Activated CD8-positive, alpha-beta memory T cell treated with anti-CD3 and anti-CD28 coated beads for 48 hours (primary cell): ENCODE measurements at places on chromosomes 4 and X.

DNA sequence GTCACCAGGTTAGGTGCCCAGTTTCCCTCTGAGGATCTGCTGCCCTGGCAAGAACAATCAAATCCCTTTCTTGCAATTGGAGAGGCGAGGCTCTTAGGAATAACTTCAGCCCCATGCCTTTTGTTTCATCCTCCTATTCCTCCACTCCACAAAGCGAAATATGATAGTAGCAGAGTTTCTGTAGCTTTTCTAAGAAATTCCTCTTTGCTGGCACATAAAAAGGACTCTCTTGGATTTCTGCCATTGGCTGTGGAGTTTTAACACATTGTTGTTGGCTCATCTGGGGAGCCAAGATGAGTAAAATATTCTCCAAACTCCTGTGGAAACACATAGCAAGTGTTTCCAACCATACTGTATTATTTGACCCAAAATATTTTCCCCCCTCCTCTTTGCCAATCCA lies 11.0 kb upstream of the ADGRG2 start:
- DNase-seq = no peak

DNA sequence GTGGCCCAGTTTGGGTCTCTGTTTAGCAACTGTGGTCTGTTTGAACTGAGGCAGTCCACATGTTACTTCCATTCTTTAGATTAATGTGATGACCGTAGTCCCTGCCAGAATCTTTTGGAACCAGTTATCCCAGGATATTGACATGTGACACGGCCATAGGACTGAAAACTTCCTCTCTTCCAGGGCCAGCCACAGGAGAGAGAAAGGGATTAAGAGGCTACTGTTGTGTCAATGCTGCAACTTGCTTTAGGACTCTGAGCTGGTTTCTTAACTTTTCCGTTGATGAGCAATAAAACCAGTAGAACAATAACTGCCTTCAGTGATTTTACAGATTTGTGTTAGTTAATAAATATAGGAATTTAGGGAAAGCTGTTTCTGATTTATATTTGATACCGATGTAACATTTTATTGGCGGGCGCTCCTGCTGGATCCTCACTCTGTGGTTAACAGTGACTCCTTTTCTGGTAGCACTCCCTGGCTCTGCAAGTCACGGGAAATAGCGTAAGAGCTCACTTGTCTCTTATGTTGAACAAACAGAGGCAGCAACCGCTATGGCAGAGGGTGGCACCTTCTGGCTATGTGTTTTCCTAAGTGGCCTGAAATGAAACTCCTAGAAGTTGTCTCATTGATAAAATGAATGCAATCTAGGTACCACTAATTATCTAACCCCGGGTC lies 2.5 kb downstream of the TENM3 start:
- DNase-seq = no peak

DNA sequence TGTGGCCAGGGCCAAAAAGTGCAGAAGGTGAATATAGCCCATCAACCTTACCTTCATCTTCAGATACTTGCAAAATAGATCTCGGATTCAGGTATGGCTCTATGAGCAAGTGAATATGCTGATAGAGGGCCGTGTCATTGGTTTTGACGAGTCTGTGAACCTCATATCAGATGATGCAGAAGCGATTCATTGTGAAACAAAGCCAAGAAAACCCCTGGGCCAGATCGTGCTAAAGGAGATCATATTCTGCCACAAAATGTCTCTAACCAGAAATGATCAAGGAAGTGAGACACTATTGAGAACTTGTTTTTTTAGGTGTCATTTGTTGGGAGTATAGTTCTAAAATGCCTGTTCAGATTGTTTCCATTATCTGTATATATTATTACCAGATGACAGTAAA lies 48.3 kb downstream of the PDK3 start:
- no peak for DNase-seq

DNA sequence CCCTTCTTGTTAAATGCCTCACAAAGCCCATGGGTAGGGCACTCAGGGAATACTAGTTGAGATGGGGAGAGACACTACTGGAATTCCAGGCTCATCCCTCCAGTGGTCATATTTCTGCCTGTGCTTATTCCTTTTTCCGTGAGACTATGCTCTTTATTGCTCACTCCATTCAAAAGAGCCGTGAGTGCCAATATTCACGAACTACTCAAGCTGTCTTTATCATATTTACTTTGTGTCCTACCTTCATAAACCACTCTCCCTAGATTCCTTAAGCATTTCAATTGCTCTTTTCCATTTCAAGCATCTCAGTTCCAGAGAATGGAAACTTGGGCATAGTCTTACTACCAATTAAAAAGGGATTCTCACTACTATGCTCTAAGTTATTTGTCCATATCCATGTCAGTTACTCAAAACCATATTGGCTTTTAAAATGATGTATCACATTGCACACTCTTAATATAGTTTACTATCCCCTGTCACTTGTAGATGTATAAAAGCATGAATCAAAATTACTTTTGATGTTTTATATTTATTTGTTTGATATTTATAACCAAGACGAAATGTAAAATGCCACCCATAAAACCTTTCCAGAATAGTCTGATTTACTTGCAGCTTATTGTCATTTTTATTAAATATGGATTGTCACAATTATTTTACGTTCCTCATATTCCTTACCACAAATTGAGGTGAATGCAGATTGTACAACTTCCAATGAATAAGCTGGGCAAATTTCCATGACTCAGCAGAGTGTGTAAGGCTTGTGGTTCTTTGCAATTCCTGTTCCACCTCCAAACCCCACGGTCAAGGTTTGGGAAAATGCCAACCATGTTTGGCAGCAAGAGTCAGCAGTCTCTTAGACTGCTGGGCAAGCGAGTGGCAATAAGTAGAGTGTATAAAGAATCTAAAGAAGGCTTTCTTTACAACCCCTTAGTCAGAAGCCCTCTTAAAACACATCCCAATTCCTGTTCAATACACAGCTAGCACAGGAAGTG lies 24.4 kb downstream of the ENOX2 start:
- DNase-seq = no peak

- no peak for DNase-seq
Observed at GRCh38 chrX:97820170-97820569, 936.5 kb downstream of the RPA4 start.

GRCh38 chr4:7124689-7125442 lies 57.0 kb upstream of the GRPEL1 start:
- DNase-seq = no peak

DNA sequence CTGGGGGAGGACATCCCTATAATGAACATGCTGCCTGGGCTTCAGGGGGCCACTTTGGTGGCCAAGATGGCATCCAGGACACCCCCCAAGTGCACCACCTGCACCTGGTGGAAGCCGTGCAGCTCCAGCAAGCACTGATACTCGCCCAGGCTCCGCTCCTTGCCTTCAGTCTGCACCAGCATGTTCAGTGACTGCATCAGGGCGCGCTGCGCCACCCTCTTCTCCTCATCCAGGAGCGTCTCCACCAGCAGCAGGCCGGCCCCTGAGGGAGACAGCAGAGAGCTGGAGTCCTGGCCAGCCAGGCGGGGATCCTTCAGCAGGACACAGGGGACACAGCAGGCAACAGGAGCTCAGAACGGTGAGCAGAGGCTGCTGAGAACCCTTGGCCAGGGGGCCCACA lies 11.3 kb upstream of the SLC25A6 start:
- no peak for DNase-seq

DNA sequence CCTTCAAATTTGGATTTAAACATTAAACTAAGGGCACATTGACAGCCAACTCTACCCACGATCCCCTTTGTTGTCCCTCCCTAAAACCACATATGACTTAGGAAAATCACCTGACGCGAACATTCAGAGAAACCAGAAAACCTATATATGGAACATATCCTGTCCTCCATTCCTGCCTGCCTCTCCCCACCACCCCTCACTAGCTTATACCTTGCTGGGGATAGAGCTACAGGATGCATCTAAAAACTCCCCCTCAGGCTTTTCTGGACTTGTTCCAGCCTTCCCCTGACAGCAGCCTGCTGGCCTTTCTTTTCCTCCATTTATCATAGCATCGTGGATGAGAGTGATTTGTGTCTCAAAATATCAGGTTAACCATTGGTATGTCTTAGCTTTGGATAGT lies 8.8 kb downstream of the STK26 start:
- no peak for DNase-seq

DNA sequence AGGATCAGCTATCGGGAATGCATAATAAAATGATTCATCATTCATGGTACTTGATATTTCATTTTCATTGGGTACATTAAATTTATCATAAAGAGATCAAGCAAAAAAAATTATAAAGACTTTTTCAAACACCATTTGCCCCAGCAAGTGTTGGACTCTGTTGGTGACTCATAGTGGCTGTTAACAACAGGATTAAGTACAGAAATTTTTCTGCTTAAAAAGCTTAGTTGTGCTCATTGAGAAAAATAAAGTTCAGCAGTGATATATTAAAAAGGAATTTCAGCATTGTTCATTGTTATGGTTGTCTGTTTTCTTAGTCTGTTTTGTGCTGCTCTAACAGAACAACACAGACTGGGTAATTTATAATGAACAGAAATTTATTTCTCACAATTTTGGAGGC lies 86.2 kb upstream of the PCDH10 start:
- no peak for DNase-seq

DNA sequence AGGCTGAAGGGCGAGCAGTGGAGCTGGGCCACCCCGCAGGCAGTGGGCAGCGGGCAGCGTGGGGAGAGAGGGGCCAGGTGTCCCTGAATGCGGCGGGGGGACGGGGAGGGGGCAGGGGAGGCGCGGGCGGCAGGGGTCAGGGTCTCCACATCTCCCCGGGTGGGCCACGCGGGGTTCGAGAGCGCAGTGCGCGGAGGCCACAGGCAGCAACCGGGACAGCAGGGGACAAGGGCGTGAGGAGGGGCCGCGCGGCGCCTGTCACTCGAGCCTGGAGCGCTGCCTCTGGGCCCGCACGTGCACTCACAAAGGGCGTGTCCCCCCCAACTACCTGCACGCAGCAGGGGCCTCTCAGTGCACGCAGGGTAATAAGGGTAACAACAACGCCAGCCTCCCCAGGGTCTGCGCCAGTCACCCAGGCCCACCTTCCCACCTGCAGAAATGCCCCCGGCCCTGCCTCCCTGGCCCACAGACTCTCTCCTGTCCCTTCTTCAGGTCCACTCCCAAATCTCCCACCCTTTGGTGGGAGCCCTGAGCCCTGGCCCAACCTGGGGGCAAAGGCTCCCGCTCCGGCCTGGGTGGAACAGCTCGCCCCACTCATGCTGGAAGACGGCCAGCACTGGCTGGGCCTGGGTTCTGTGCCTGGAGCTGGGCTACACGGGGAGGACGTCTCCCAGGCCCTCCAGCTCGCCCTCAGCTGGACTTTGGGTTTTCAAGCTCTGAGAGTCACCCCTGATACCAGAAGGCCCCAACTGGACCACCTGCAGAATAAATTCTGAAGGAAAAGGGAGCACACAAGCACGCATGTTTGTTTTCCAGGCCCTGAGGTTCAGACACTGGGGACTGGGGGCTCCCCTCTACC lies 53.2 kb downstream of the ZFYVE28 start:
- no peak for DNase-seq

DNA sequence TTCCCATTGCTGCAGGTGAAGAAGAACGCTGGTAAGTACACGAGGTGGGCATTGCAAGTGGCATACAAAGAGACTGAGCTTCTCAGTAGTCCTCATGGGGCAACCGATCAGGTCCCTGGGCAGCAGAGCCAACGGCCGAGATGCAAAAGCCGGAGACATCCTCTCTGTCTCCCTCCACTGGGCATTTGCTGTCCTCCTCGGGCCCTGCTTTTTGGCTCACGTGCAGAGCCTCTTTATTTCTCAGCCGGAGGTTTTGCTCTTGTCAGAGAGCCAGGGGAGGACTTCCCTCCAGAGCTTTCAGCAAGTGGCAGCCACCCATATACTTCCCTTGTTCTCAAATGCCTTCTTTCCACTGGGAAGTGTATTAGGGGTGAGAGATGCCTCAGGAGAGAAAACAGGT lies 18.0 kb downstream of the STARD8 start:
- no peak for DNase-seq

DNA sequence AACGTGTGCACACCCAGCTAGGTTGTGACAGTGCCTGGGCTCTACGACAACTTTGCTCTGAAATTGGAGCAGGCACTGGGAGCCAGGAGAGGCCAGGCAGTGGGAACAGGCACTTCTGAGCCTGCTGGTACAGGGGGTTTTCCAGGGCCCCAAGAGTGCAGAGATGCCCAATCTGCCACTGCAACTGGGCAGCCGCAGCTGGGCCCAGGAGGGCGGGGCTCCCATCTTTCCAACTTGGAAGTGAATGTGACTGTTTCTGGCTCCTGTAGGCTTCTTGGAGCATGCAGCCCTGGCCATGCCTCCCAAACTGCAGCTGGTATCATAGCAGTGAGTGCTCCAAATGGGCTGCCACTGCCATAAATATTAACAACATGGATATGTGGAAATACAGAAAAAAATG lies 465.1 kb upstream of the PABPC4L start:
- no peak for DNase-seq

DNA sequence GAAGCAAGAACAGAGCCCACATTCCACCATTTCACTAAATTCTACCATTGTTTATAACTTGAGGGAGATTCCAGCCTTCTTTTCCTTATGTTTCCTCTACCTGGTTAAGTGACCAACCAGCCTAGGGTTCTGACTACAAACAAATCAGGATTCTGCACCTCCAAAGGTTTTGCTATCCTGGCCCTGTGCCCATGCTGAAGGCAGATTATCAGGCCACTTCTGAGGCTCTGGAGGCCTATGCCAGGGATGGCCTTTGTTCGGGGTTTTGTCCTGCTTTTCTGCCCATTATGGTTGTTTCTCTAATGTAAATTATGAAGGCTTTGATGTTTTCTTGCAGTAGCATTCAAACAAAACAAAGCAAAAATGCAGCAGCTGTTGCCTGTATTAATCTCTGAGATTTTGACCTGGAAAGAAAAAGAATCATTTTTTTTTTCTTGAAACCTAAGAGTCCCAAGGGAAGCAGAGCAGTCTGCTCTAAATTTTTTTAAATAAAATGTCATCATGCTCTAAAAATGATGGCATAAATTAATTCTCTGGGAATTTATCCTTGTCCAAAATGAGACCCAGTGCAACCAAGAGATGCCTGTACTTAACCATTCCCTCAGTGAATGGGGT lies 55.6 kb downstream of the RNF150 start:
- no peak for DNase-seq

DNA sequence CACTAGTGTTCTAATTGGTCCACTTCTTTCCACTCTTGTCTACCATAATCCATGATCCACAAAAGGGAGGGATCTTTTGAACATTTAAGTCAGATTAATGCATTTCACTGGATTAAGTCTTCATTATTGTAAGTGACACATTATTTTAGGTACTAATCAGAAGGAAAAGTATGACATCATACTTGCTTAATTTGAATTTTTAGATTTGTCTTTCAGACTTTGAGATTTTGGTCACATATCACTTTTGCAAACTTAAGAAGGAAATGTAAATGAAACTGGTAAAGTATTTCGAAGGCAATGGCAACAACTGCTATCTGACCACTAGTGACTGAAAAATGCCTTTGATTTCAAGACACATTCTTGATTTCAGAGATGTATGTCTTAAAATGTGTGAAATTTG lies 5.2 kb downstream of the MMRN1 start:
- no peak for DNase-seq

GRCh38 chr4:119149110-119149509 lies 13.5 kb downstream of the MYOZ2 start:
- no peak for DNase-seq
